Stimulated activated CD4-positive, alpha-beta T cell treated with anti-CD3 and anti-CD28 coated beads, Interleukin-1b, Interleukin-23, amount 100 ng/mL, for 4 hours (primary cell): ENCODE measurements at places on chromosomes 7 and 10.

GRCh38 chr10:111539246-111539645 lies 462.4 kb downstream of the ADRA2A start:
- no peak for DNase-seq

DNA sequence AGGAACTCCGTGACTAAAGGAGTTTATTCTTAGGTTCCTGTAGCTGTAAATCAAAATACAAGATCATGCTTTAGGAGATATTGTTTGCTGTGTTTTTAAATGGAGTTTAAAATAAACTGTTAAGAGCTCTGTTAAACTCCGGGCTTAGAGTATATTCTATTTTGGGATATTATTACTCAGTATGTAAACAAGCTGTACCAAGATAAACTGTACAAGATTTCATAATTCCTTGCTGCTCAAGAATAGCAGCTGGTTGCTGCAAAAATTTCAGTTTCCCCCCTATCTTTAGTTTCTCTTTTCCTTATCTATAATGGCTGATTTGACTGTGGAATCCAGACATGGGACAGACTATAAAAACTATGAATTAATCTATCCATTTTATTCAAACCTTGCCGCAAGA lies 215.7 kb downstream of the HTR7 start:
- no peak for DNase-seq

DNA sequence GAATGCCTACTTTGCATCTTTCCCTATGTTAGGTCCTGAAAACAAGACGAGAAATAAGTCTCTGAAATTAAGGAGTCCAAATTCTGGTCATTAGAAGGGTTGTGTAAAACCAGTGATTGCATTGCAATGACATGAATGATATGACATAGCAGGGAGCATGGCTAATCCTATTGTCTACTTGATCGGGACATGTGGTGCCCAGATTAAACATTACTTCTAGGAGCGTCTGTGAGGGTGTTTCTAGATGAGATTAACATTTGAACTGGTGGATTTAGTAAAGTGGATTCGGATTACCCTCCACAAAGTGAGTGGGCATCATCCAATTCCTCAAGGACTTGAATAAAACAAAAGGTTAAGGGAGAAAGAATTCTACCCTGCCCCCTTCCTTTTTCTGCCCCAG lies 434.9 kb upstream of the KLF6 start:
- DNase-seq, result no peak

- no peak for DNase-seq
Measured at GRCh38 chr7:102292813-102293798, 6.4 kb downstream of the SH2B2 start.

DNA sequence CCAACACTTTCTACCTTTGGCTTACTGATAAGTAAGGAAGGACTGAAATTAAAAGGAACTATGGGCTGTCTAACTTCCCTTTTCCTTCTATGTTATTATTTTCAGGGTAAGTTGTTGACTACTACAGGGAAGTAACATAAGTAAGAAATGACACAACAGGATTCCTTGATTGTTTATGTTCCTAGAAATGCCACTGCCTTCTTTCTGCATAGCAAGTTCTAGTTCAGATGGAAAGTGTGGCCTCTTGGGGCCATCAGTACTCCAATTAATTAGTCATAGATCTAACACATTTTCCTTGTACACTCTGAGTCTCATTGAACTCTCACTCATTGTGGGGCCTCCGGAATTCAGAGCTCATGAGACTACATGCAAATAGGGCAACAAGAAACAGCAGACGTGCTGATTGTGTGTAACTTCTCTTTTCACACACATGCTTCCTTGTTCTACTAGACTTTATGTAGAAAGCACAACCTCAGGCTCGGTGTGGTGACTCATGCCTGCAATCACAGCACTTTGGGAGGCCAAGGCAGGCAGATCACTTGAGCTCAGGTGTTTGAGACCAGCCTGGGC lies 35.3 kb upstream of the HIBADH start:
- DNase-seq, result no peak

- DNase-seq, result no peak
Measured at GRCh38 chr10:88082806-88083596, 219.6 kb downstream of the PTEN start.

GRCh38 chr7:21959387-21959776 lies 13.7 kb upstream of the CDCA7L start:
- DNase-seq, result no peak

- no peak for DNase-seq
Measured at GRCh38 chr10:63119041-63119440, 14.1 kb upstream of the NRBF2 start.

- no peak for DNase-seq
Measured at GRCh38 chr10:11782793-11783557, 40.2 kb upstream of the PROSER2 start.

- no peak for DNase-seq
Measured at GRCh38 chr7:81887098-81888090, 117.5 kb upstream of the HGF start.

GRCh38 chr7:30799206-30799975 lies 28.2 kb downstream of the MINDY4 start:
- DNase-seq, result no peak

DNA sequence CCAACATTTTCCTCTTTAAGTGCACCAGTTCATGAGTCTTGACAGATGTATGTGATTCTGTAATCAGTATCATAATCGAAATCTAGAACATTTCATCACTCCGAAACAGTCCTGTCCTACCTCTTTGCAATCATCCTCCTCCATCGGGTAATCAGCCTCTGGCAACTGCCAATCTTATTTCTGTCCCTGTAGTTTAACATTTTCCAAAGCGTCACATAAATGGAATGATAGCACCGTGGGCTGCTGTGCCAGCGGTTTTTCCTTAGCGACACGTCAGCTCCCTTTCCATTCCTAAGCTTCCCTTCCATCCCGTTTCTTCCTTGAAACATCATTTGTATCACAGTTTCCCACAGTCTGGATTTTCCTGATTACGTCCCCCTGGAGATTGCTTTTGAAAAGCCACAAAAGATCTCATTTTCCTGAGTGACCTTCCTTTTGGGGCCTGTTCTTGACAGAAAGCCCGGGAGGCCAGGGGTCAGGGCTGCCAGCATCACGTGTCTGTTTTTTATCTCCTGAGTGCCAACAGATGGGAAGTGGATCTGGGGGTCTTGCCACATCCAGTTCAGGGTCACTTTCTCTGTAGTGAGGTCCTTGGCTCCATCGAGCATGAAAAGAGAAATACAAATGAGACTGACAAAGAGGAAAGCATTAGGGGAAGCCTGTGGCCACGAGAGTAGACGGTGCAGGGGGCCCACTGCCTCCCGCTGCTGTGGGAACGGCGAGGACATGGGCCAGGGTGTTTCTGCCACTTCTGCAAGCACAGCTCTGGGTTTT lies 31.6 kb downstream of the TMEM120A start:
- no peak for DNase-seq

DNA sequence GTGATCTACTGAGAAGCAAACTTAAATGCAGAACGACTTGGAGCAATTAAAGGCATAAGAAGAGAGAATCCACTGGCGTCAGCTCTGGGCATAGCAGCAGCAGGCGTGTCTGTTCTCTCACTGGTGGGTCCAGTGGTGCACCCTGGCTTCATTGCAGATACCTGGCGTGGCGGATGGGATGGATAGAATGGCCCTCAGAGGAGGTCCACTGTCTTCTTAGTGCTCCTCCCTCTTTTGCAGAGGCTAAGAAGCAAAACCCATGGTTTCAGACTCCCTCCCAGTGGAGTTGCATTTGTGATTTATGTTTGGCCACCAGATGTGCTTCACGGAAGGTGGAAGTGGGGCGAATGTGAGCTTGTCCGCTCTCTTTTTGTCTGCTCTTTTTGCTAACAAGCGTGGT lies 28.4 kb upstream of the PRKAG2 start:
- no peak for DNase-seq
